ENCODE measurements at places on chromosomes 4 and X.

- no peak for DNase-seq
Observed at GRCh38 chrX:24673424-24673823, 20.3 kb upstream of the POLA1 start.

- no peak for DNase-seq
Observed at GRCh38 chrX:80792205-80792604, 17.5 kb downstream of the BRWD3 start.

DNA sequence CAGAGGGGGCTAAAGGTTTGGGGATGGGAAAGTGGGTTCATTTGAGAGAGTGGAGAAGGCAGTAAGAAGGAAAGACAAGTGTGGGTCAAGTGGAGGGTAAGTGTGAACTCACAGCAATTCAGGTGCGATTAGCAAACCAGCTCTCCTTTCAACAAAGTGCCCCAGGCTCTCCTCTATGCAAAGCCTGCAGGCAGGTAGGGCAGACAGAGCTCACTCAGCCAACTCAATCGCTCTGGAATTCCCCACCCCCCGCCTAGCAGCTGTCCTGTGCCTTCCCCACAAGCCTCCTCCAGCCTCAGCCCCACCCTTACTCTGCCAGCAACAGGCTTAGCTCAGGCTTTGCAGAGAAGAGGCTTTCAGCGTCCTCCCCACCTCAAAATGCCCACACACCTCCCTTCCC lies 14.8 kb upstream of the MAMLD1 start:
- DNase-seq = no peak

- DNase-seq = no peak
Observed at GRCh38 chrX:130114141-130114588, 3.9 kb upstream of the ELF4 start.

DNA sequence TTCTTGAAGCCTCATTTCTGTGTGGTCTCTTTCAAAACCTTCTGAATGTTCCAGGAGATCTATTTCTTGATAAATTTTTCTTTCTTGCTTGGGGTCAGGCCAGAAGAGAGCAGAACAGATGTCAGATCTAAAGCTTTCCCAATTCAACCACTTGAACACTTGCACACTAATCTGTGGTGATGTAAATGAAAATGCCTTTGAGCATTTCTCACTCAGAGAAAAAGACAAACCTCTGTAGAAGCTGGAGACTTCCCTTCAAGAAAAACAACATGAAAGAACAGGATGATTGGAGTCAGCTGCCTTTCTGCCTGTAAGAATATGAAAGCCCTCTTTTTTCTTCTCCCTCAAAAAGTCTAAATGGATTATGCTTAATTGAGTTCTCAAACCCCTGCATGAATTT lies 11.2 kb downstream of the IGFBP7 start:
- DNase-seq = no peak

GRCh38 chr4:72531768-72532290 lies 37.2 kb downstream of the ADAMTS3 start:
- DNase-seq = no peak

DNA sequence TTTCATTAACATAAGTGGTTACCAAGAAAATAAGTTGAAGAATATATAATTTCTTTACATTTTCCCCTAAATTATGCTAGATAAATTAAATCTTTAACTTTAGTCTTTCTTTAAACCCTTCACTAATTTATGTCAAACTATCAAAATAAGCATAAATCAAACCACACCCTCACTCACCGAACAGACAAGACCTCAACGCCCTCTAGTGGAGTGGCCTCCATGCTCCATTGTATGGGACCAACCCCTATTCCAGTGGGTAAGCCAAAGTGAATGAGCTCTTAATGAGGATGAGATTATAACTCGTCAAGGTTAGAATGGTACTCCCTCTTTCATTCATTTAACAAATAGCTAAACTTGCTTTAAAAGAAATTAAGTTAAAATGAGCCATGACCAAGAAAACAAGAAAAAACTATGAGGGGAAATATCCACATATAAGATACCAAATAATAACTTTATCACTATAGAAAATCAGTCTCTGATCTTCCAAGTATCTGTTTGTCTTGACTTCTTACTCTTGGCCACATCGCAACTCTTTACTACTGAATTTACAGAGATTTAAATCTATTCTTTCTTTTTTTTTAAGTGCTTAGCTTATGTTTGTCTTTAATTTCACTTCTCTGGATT lies 15.6 kb upstream of the BBS12 start:
- DNase-seq = no peak

DNA sequence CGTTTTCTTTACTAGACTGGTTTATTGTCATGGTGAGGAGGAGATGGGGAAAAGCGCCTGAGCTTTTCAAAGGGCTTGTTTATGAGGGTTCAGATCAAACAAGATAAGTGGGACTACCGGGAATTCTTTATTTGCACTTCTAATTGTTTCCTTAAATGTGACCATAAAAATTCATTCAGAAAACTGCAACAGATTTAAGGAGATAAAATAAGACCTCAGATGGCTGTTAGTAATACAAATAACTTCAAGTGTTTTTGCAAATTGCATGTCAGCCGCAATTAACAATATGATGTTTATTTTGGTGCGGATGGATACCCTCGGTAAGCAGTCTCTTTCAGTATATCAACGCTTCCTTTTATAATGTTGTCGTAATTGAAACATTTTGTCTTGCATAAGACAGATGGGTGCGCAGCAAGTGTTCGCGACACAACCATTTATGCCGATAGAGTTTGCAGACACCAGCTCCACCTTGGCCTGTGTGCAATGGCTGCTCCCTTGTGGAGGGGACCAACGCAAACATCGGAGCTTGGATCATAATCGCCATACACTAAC lies 151.0 kb downstream of the C4orf33 start:
- no peak for DNase-seq

DNA sequence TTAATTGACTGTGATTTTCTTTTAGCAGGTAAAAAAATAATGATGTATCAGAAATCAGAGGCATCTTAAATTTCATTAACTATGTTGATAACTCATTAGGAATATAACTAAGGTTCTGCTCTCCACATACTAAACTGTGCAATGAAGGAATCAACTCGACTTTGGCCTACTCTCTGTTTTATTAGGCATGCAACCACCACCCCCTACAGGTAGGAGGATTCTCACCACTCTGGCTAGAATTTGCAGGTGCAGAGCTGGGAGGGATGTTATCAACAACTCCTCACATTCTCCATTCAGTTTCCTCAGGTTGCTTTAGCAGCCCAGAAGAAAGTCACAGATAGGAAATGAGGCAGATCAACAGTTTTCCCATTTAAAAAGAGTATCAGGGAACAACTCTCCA lies 160.1 kb downstream of the COX18 start:
- no peak for DNase-seq

DNA sequence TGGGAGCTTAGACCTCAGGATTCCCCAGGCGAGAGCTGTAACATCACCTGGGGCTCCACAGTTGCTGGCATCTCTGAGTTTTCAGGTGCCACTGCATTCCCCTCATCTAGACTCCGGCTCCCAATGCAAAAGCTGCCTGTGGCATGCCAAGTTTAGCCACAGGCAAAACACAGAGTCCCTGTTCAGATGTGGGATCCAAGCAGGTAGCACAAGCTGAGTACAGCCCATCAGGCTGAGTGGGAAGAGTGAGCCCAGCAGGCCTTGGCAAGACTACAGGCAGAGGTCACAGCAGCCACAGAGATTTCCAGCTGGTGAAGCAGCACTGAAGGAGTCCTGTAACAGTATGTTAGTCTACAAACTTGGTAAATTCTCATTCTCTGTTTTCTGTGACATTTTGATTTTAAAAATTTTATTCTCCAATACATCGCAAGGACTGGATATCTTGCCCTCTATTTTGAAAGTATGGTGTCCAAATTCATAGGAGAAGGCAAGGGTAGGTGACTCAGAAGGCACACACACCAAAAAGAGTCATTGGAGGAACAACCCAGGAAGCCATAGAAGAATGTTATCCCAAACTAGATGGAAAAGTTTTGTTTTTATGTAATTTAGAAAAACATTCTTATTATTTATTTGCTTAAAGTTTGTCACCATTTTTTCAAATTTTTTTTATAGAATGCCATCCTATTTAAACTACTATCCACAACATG lies 13.6 kb upstream of the CXCL2 start:
- no peak for DNase-seq

DNA sequence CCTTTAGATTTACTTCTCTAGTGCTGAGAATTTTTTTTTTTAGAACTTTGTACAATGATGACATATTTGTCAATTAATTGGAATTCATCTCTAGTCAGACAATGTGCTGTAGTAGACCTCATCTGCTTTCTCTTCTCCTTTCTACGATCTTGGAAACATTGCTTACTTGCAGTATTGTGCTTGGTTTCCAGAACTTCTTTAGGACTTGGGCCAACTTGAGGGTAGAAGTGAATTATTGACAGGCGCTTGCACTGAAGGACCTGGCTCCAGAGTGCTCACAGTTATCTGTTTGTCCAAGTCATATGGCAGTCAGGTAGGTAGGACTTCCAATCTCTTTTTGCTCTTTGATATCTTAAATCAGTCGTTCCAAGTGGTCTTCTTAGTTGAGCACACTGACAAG lies 39.6 kb downstream of the FNIP2 start:
- no peak for DNase-seq

DNA sequence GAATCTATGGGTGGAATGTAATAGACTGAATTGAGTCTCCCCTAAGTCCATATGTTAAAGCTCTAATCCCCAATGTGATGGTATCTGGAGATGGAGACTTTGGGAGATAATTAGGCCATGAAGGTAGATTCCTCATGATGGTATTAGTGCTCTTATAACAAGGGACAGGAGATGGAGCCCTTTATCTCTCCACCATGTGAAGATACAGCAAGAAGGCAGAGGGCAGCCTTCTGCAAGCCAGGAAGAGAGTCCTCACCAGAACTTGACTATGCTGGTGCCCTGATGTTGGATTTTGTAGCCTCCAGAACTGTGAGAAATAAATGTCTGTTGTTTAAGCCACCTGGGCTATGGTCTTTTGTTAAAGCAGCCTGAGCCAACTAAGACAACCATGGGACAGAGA lies 76.4 kb upstream of the F8A3 start:
- no peak for DNase-seq

DNA sequence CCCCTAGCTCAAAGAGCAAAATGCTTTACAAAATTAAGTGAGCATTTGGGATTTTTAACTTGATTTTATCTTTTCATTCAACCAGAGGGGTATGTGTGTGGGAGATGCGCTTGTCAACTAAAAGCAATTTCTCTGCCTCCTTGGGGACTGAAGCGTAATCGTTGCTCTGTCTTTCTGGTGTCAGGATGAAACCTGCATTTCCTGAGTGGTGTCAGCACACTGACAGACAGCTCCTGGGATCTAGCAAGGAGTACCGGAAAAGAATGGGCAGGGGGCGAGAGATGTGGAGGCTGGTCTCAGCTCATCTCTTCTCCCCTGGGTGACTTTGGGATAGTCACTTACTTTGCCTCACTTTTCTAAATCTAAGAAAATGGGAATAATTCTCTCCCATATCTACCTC lies 5.1 kb upstream of the ARHGAP36 start:
- DNase-seq = no peak

GRCh38 chrX:14505648-14506047 lies 23.7 kb upstream of the GLRA2 start:
- no peak for DNase-seq

- no peak for DNase-seq
Observed at GRCh38 chr4:3792813-3793212, 26.6 kb downstream of the ADRA2C start.

DNA sequence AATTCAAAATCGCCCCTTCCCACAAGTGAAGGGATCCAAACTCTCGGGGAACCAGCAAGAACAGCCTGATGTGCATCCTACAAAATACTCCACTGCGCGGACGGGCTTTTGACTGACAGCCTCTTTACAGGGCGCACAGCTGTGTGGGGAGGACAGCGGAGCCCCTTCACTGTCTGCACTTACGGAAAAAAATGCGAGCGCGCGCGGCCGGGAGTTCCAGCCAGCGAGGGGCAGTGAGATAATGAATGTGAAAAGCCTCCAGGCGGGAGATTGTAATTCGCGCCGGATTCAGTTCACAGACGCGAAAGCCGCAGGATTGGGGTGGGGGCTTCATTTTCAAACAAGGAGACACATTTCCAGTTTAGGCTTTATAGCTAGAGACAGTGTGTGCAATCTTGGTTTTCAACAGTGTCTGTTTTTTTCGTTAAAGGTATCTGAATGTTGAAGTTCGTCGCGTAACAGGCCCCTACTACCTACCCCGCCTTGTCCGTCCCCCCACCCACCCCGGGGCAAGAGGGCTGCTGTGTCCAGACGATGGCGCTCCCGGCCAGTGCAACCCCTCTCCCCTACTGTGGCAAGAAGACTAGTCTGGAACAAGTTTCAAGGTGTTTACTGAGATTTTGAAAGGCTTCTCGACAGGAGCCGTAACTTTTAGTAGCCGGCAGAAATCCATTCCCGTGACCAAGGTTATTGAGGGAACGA lies 1.7 kb upstream of the GPR50 start:
- DNase-seq = no peak

DNA sequence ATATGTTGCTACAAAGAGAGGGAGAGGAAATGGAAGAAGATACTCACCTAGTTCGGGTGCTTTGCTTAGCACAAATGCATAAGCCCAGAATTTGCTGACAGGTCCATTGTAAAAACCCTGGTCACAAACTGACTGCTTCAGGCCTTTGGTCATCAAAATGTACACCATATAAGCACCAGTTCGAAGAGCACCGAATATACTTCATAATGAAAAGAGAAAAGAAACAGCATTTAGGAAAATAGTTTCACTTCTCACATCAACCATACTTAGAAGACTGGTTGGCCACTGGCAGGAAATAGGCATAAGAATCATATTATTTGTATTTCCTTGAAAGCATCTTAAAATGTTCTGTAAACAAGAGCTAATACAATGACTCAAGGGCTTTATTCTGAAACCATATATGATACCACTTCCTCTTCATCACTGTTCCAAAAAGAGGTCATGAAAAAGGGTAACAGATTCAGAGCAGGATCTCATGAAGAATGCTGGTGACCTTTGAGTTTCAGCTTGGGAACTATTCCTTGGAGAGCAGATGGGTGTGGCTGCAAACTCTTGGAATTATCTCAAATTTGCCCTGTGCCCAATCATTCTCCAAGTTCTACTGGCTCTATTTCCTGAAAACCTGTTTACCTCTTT lies 138.7 kb downstream of the ELOVL6 start:
- DNase-seq = no peak

GRCh38 chr4:8159537-8160232 lies 1.1 kb upstream of the ABLIM2 start:
- DNase-seq = no peak

All from upper lobe of right lung (tissue), 1 donor.